ENCODE measurements at places on chromosomes 13 and 19.
A peak's percentile ranks its signal among the peaks of the same experiment; 100 is the strongest.

GRCh38 chr19:13078381-13078780 lies 24.3 kb downstream of the LYL1 start:
- H3K27me3 ChIP-seq = no peaks in the 10 kb centered on the region
- H3K36me3 ChIP-seq = no peaks in the 10 kb centered on the region
- no peak for DNase-seq
- peaks cover 29% of the 10 kb centered on the region for H3K4me1 ChIP-seq
- peak overlapping the region; percentile 67 for H3K27ac ChIP-seq

DNA sequence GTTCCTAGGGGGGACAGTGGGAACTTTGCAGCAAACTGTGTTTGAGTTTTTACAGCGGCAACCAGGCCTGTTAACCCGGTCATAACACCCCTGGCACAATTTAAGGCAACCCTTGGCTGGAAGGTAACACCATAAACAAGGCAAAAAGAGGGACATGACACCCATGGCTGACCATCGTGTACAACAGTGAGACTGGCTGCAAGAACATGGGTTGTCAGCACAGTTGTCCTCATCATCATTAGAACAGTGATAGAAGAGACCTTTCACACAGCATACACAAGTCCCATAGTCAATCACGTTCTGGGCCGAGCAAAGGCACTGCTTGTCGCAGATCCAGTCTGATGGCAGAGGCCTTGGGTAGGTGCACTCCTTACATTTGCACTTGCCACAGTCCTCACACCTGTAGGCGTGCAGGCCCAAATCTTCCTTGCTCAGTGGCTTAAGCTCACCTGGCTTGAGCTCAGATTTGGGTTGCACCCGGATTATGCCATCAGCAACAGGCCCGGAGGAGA lies 4.1 kb downstream of the SPRY2 start:
- H3K36me3 ChIP-seq = no peaks in the 10 kb centered on the region
- peak overlapping the region; percentile 71 for H3K4me3 ChIP-seq
- H3K4me1 ChIP-seq = peaks cover 42% of the 10 kb centered on the region
- H3K27ac ChIP-seq = peak overlapping the region; percentile 99

GRCh38 chr19:46407856-46408663 lies 5.3 kb downstream of the CCDC8 start:
- peak overlapping the region; percentile 8 for H3K4me3 ChIP-seq
- H3K27me3 ChIP-seq = no peaks in the 10 kb centered on the region
- no peaks in the 10 kb centered on the region for H3K36me3 ChIP-seq
- peak overlapping the region; percentile 21 for H3K27ac ChIP-seq
- H3K4me1 ChIP-seq = peaks cover 17% of the 10 kb centered on the region

GRCh38 chr13:93674337-93674755 lies 447.7 kb downstream of the GPC6 start:
- no peaks in the 10 kb centered on the region for H3K36me3 ChIP-seq
- H3K27me3 ChIP-seq = no peaks in the 10 kb centered on the region
- no peak overlapping the region for H3K27ac ChIP-seq
- no peak overlapping the region for H3K4me3 ChIP-seq

- no peaks in the 10 kb centered on the region for H3K4me1 ChIP-seq
- no peaks in the 10 kb centered on the region for H3K36me3 ChIP-seq
- no peak overlapping the region for H3K4me3 ChIP-seq
- no peaks in the 10 kb centered on the region for H3K27me3 ChIP-seq
- H3K27ac ChIP-seq = no peak overlapping the region
- no peak for DNase-seq
Measured at GRCh38 chr13:67549331-67549730, 319.2 kb upstream of the PCDH9 start.

DNA sequence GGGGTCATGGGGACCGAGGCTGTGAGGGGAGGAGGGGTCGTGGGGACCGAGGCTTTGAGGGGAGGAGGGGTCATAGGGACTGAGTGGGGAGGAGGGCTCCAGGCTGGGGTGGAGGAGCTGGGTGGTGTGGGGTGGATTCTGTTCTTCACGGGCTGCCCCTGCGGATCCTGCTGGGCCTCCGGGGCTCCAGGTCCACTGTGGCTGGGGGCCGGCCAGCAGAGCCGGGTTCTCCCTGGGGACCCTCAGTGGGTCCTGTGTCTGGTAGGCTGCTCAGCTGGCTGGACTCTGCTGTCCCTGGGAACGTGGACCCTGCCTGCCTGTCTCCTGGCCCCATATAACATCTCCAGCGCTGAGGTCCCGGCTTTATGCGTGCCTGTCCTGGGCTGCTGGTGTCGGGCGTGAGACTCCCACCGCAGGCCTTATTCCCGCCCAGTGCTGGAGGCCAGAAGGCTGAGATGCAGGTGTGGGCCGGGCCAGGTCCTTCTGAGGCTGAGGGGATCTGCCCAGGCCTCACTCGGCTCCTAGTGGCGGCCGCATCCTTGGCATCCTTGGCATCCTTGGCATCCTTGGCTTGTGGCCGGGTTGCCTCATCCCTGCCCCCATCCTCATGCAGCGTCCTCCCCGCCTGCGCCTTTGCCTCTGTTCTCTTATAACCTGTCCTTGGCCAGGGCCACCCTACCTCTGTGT lies 19.8 kb upstream of the GNA15 start:
- H3K4me1 ChIP-seq = no peaks in the 10 kb centered on the region
- H3K36me3 ChIP-seq = peaks cover 6% of the 10 kb centered on the region
- H3K27me3 ChIP-seq = no peaks in the 10 kb centered on the region
- no peak overlapping the region for H3K27ac ChIP-seq

DNA sequence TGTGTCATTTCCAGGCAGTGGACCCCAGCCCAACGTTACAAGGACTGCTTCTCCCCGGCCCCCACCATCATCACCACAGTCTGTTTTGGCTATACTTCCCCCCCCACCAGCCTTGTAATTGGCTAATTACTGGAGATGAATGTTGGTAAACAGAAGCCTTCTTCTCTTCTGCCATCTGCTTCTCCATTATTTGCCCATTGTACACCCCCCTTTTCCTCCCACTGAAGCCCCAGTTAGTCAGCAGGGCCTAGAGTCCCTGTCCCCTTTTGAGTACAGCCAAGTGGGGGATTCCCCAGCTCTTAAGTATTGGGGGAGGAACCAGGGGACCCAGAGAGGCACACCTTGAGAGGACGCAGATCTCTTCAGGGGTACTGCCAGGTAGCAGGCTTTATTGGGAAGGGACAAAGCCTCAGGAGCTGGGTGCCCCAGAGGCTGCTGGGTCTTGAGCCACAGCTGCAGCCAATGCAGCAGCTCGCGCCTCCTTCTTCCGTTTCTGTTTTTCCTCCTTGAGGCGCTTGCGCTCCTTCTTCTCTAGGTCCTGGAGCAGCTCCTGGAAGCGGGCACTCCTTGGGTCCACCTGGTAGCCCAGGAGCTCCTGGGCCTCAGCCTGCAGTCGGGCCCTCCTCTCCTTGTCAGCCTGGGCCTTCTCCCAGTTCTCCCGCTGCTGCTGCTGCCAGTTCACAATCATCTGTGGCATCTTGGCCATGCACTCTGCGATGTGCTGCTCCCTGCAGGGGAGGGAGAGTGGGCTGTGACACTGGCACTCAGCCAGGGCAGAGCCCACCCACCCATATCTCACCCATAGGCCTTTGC lies 3.0 kb downstream of the GADD45GIP1 start:
- no peaks in the 10 kb centered on the region for H3K27me3 ChIP-seq
- H3K4me1 ChIP-seq = peaks cover 52% of the 10 kb centered on the region
- peaks cover 69% of the 10 kb centered on the region for H3K36me3 ChIP-seq

DNA sequence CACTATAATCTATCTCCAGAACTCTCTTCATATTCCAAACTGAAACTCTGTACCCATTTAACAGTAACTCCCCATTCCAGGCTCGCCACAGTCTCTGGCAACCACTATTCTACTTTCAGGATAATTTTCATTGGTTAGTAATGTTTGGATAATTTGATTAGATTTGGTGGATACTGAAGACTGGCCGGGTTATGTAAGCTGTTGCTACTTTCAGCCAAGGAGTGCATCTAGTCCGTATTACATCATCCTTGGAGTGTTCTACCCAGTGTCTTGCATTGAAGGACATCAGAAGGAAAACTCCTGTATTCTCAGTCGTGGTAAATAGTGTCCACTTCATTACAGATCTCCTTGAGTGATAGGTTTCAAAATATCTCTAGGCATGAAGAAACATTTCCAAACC lies 60.5 kb downstream of the PCCA start:
- H3K4me3 ChIP-seq = no peak overlapping the region
- no peaks in the 10 kb centered on the region for H3K4me1 ChIP-seq
- H3K27ac ChIP-seq = no peak overlapping the region

DNA sequence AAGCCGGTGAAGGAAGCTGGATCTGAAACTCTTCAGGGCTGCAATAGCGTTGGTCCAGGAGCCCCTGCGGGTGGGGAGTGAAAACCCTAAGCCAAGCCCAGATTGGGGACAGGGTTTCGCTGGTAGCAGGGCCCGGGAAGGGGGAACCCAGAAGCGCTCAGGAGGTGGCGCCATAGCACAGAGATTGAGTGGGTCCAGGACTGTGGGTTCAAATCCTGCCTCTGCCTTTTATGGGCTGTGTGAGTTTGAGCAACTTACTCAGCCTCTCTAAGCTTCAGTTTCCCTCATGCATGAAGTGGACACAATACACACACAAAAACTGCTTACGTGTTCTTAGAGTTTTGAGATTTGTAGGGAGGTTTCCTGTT lies 8.3 kb upstream of the SYCN start:
- no peaks in the 10 kb centered on the region for H3K4me1 ChIP-seq
- no peak overlapping the region for H3K27ac ChIP-seq
- no peak for DNase-seq

- no peak for DNase-seq
- H3K36me3 ChIP-seq = no peaks in the 10 kb centered on the region
- H3K27me3 ChIP-seq = no peaks in the 10 kb centered on the region
Measured at GRCh38 chr19:46878613-46879375, 18.0 kb downstream of the ARHGAP35 start.

DNA sequence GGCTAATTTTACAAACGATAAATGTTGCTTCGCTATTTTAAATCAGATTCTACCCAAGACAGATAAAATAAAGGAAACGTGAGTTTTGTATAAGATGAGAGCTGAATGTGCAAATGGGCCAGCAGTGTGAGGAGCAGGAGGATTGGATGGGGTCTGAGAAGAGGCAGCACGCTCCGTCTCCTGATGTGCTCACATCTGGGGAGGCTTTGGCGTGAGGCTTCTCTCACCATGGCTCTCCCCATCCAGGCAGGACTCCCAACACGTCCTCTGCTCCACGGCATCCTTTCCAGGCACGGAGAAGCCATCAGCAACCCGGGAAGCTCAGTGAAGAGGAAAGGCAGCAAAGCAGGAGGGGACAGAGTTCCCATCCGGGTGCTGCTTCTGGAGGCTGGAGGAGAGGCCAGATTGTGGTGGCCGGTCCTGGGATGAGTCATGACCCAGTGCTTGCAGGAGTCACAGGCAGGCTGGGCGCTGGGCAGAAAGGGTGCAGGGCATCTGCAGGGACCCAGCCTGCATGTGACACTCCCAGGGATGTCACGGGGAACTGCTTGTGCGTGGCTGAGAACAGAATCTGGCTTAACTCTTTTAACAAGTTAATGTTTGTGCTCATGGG lies 47.5 kb downstream of the ZNF536 start:
- DNase-seq = no peak
- H3K4me3 ChIP-seq = no peak overlapping the region
- no peak overlapping the region for H3K27ac ChIP-seq
- H3K27me3 ChIP-seq = no peaks in the 10 kb centered on the region
- H3K4me1 ChIP-seq = peaks cover 6% of the 10 kb centered on the region
